ENCODE measurements at places on chromosomes 5 and 9. TPM values are rescaled to one million over a fixed set of nuclear protein-coding genes. Genes with fewer than 3 reads are reported as not detected.
A peak's percentile ranks its signal among the peaks of the same experiment; 100 is the strongest.

Gene PTPRD
- 2.9 TPM for total RNA-seq

GRCh38 chr5:14008819-14009311, 64.4 kb upstream of the DNAH5 start:
- DNase-seq: no peak

- DNase-seq: no peak
Observed at GRCh38 chr5:139711067-139711905, 63.1 kb downstream of the CXXC5 start.

GRCh38 chr9:91036826-91037510, 235.3 kb downstream of the SYK start:
- DNase-seq: peak; percentile 58

DNA sequence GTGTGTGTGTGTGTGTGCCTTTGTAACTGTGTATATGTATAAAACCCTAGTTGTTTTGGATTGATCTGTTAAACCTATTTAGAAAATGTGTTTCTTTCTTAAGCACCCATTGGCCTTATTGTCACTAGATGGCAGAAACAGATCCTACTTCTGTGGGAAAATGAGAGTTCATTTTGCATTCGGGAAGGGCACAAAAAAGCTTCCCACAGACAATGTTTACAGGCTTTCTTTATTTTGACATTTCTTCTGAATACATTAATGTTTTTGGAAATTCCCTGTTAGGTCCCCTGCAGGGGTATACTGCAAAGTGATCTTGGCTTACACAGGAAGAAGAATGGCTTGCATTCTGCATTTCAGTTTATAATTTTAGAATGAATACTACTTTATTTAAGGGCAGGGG, 481.8 kb upstream of the ARRDC3 start:
- no peak for DNase-seq

DNA sequence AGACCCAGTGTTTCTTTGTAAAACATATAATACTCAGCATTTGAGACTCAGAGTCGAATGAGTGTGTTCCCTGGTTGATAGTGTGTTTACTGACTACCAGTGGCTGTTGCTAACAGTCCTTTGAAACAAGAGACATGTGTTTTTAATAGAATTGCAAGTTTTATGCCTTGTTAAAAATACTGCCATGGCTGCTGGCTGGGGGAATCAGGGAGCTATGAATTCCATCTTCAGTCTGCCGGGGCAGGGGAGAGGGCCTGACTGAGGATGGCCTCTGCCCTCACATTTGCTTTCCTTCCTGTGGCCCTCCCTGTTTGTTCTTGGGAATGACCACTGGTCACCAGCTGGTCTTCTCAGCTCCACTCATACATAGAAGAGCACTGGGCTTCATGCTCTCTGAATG, 63.8 kb downstream of the PDZD2 start:
- no peak for DNase-seq

GRCh38 chr5:66171349-66172344, 27.5 kb downstream of the SREK1 start:
- DNase-seq: no peak
